Effector memory CD8-positive, alpha-beta T cell (primary cell): ENCODE measurements at places on chromosomes 5 and 9.

GRCh38 chr9:134721344-134721743 lies 79.7 kb downstream of the COL5A1 start:
- DNase-seq: no peak

GRCh38 chr9:138050472-138051330 lies 173.1 kb downstream of the CACNA1B start:
- DNase-seq: no peak

DNA sequence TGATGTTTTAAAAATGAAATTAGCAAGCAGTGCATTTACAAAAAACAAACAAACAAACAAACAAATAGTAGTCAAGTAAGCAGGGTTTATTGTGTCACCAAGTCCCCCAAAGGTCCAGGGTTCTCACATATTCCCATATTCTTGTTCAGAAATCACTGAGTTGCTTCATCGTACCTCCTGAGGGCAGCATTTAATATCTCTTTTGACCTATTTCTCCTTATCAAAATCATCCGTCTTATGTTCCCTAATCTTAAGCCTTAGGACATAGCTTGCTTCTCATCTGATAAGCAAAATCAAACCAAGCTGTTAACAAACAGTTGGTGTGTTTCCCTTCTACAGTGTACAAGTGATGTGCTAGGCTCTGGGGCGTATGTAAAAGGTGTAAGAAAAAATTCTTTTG lies 109.5 kb upstream of the MAN2A1 start:
- no peak for DNase-seq

DNA sequence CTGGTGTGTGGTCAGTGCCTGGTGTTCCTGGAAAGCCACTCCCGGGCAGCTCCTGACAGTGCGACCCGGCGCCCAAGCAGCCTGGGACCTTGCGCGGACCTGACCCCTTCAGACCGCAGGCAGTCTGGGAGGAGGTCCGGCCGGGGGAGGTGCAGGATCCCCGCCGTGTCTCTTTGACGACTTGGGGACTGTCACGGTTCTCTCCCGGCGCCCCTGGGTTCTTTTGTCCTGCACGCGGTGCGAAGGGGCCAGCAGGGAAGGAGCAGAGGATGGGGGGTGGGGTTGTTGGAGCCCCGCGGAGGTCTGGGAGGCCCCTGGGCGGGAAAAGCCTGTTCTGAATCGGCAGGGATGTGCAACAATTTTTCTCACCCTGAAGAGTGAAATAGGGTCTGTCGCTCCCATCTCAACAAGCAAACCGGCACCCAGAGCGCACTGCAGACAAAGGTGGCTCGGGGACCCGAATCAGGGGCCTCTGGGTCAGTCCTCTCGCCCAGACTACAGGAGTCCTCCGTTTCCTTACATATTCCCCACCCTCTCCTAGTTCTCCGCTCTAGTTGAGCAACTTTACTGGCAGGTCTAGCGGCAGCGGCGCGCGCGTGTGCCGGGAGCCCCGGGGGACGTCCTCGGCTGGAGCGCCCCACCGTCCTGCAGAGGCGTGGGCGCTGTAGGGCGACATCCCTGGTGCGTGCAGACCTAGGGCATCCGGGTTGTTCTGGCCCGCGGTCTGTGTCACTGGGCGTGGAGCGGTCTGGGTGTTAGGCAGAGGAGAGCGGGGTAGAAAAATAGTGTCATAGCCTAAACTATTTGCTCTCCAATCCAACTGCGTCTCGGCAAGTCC lies 1.2 kb downstream of the VCAN start:
- no peak for DNase-seq

DNA sequence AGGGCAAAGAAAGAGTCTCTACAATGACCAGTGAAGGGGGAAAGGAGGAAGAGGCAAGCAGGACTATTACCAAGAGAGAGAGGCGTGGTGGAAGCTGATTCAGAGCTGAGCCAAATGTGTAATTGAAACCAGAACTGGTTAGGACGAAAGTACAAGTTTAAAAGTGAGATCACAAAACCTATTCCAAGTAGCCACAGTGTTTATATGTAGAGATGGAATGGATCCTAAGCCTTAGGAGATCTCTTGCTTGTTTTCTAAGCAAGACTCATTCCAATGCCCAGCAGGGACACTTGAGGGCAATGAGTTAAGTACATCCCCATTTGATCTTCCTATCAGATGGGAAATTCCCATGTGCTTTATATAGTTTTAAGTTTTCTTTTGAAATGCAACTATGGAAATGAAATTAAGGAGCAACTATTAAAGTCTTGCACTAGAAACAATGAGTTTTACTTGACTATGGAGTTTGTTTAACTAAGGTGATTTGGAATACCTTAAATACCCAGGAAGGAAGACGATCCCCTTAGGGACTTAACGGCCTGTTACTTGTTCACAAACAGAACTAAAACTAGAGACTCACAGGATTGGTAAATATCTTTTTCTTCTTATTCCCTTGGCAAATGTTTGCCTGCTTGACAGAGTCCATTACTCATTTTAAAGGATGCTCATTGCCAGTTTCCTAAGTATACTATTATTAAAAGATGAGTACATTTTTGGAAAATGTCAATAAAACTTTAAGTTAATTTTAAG lies 51.1 kb upstream of the SNX2 start:
- no peak for DNase-seq

DNA sequence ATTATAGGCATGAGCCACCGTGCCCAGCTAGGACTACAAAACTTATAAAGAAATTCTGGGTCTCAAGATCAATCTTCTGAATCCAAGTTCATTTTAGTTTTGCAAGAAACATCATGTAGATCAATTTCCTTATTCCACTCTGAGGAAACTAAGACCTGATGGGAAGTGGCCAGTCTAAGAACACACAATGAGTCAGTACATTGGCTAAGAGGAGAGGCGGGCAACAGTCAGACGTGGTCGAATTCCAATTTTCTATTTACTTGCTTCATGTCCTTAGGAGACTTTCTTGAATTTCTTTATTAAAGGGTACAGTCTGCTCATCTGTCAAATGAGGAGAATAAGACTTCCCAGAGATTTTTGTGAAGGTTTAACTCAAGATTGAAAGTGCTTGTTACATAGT lies 432.1 kb upstream of the BRINP1 start:
- no peak for DNase-seq

DNA sequence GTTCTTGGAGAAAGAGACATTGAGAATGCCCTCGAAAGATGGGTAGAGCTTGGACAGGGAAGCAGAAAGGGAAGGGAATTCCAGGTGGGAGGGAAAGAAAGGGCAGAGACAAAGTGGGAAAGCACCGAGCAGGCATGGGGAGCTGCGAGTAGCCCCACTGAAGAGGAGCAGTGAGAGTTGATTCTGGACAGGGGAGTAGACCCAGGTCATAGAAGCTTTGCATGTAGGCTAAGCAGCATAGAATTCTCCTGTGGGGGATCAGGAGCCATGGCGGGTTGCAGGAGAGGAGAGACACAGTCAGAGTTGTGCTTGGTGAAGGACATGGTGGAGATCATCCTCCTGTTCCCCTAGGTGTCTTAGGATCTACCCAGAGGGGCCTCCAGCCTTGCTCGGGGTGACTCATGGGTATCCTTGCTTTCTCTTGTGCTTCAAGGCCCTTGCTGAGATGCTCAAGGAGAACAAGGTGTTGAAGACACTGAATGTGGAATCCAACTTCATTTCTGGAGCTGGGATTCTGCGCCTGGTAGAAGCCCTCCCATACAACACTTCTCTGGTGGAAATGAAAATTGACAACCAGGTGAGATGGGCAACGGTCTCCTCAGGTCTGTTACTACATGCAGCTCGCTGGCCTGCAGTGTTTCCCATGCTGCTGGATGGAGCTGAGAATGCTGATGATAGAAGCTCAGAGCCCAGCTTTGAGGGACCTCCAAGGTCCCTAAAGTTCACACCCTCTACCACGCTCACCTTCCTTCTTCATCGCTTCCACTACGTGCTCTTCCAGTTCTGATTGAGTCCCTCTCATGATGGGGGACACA lies 64.5 kb downstream of the TSTD2 start:
- DNase-seq: no peak

- DNase-seq: no peak
Measured at GRCh38 chr5:110027527-110028322, 338.0 kb downstream of the MAN2A1 start.

GRCh38 chr5:168086746-168087145 lies 204.7 kb upstream of the WWC1 start:
- DNase-seq: no peak

DNA sequence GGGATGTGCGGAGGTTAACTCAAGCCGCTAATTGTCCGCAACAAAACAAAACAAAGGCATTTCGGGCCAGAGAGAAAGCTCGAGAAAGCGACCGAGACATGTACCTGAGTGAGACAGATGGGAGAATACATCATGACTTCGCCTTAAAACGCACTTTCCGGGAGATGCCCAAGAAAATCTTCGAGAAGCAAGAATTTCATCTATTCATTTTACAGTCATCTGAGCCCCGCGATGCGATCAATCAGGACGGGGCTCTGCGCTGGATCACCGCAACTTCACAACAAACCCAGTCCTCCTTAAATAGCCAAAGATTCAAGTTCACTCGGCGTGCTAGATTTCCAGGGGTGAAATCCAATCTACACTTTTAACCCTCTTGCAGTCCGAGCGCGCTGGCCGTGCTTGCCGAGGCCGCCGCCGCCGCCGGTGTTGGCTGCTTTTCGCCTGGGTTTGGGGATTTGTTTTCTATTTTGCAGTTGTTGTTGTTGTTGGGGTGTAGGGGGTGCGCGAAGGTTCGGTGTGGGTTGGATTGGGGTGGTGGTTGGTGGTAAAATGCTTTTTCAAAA lies 482 bp downstream of the NFIB start:
- no peak for DNase-seq

- no peak for DNase-seq
Measured at GRCh38 chr5:135521964-135522363, 13.8 kb downstream of the NEUROG1 start.

GRCh38 chr9:101970609-101971008 lies 232.2 kb upstream of the GRIN3A start:
- no peak for DNase-seq

DNA sequence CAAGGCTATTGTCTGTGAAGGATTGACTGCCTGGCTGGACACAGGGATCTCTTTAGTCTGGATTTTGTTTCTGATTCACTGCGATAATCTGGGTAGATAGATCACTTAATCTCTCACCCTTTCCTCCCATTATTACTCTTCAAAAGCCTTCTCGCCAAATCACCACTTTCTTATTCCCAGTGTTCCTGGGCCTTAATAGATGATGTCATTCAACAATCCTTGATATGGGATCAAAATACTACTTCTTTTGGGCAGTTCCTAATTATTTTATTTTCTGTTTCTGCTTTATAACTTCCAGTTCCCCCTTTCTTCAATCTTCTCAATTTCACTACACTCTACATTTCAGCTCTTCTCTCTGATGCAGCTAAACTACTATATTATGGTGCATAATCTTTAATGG lies 6.8 kb upstream of the CRHBP start:
- no peak for DNase-seq

DNA sequence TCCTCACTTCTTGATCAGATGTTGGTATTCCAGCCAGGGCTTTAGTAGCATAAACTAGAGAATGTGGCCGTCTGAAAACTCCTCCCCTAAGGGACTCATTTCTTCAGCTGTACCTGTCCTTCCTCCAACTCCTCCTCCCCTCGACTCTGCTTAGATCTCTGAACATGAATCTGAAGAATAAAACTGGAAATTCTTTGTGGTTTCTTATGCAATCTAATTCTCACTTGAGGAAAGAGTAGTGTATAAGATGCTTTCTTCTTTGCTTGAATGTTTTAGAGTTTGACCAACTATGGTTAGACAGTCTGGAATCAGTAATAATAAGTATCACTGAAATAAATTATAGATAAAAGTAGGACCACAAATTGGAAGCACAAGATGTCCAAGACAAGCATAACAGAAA lies 128.5 kb downstream of the LRRC70 start:
- DNase-seq: no peak

DNA sequence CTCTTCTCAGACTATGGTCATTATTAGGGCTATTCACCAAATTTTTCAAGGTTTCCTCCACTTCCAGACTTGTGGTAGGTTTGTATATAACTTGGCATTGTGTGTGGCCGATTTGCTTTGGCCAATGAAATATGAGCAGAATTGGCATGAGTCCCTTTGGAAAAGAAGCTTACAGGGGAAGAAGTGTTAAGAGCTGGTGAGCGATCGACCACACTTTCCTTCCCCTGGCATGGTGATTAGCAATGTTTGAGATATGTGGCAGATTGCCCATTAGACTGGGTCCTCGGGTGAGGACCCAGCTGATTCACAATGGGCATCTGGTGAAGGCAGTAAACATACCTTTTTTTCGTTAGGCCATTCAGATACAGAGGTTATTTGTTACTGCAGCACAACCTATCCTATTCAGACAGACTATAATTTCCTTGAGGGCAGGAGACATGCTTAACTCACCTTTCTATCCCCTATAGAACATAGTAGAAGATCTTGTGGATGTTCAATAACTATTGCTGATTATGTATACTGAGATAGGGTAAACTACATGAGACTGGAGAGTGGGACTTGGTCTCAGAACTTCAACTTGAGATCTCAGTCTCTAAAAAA lies 62.8 kb upstream of the KLF9 start:
- no peak for DNase-seq

GRCh38 chr5:78597974-78598371 lies 50.6 kb downstream of the LHFPL2 start:
- DNase-seq: no peak

DNA sequence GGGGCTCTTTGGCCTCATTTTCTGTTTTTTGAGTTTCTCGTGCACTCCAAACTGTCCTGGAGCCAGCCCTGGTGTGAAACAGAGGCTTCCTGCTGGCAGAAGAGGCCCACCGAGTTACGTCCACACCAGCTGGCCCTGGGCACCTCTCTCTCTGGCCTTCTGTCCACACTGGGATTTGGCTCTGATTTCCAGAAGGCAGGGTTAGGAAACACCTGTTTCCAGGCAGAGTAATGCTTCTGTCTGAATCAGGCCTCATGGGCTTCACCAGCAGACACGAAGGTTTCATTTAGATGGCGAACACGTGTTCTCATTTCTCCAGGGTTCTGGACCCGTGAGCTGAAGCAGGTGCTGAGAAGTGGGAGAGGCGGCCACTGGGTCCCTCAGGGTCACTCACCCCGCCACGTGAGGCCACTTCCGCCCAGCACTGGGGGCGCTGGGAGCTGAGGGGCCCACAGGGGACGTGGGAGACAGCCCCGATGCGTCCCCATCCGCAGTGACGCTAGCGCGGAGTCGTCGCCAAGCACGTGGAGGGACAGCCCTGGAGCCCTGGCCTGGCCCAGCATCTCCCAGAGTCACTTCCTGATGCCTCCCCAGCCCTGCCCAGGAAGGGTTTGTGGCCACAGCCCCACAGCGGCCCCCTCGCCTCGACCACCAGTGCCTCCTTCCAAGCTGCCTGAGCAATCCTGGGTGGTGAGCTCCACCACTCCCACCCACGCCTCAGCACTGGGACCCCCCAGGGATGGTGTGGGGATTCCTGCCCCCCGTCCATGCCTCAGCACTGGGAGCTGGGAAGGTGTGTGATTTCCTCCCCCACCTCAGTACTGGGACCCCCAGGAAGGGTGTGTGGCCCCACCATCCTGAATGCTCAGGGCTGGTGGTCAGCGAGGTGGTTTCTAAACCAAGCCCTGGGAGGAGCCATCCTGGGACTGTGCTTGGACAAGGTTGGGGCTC lies 4.9 kb upstream of the LRRC14B start:
- no peak for DNase-seq
